ENCODE measurements at places on chromosomes 12 and 14.

DNA sequence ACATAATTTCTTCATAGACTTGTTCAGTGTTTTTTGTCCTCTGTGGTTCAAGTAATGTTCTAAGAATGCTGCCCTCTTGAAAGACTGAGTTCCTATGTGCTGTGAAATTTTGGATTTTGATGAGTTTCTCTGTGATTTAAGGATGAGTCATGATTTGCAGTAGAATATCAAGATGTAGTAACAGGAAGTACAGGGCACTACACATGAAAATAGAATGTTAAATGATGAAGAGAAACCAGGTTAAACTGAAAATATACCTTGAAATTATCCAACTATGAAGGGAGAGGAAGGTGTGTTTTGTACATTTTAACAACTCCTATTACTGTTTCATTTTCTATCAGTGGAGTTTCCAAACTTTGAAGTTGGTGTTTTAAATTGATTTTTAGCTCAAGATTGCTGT is 4.8 kb downstream of the ELK3 start:
- DNase-seq, result peak; percentile 97

- peak; percentile 28 for DNase-seq
These were observed 34.2 kb downstream of the PPM1H start for GRCh38 chr12:62900686-62901272.

DNA sequence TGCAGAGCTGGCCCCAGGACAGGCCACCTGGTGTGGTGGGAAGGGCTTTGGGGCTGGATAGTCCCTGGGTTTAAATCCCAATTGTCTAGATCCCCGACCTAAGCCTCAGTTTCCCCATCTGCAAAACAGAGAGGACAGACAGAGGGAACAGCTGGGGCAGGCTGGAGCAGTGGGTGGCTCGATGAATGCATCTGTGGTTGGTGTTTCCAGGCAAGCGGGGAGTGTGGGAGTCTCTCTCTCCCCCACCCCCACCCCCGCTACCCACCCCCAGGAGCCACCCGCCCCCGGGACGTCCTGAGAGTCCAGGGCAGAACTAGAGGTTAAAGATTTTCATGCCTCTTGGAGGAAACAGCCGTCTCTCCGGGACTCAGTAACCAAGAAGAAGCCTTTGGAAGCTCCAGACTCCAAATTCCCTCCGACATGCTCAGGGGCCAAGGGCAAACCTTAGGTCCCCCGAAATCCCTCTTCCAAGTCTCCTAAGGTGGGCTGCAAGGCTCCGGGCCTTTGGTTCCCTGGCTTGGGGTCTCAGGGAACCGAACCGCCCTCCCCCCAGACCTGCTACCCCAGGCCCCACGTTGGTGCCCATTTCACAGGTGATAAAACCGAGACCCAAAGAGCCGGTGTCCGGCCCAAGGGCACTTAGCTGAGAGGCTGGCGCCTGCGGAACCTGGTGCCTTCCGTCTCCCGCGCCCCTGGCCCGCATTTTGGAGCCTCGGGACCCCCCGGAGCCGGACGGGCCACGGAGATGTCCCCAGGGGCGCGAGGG is 474 bp downstream of the TRPV4 start:
- DNase-seq, result no peak

DNA sequence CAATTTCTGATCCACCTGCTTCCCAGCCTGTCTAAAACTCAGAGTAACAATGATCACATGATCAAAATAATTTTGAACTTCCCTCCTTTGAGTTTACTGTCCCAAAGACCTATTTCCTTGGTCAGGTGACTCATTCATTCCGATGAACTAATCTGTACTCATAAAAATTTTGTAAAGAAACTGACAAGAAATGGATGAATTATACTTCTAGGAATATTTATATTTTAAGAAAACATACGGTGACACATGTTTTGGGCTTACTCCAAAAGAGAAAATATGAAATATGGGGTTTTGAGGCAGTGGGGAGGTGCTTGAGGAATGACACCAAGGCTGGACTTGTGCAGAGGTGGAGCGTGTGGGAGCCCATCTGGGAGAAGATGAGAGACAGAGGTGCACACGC is 42.0 kb downstream of the GUCY2C start:
- no peak for DNase-seq

- no peak for DNase-seq
These were observed 791.7 kb downstream of the AACS start for GRCh38 chr12:125856896-125857295.

DNA sequence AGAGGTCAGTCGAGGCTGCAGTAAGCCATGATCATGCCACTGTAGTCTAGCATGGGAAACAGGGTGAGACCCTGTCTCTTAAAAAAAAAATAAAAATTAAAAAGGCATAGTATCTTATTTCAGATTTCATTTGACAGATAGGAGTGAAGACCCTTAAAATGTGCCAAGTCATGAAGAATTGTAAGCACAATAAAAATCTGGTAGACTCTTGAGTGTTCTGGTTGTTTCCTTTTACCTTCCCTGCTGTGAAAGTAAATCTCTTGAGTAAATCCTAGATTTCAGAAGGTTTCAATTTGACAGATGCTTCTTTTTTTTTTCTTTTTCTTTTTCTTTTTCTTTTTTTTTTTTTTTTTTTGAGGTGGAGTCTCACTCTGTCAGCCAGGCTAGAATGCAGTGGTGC is 109.0 kb downstream of the ESR2 start:
- no peak for DNase-seq

DNA sequence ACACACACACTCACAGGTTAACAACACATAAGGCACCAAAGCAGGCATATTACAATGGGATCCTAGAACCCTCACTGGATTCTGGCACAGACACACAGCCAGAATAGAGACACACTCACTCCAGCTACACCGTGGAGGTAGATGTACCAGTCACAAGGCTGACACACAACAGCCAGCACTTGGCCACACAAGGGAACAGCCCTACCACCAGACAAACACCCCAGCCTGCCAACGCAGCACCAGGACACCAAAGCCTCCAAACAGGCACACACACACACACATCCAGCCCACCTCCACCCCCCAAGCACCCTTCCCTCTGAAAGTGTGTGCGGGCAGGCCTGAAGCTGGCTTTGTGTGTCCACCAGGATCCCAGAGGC is 10.9 kb upstream of the ITGB7 start:
- DNase-seq, result peak; percentile 36

GRCh38 chr14:102097441-102098135 is 10.7 kb upstream of the HSP90AA1 start:
- no peak for DNase-seq

DNA sequence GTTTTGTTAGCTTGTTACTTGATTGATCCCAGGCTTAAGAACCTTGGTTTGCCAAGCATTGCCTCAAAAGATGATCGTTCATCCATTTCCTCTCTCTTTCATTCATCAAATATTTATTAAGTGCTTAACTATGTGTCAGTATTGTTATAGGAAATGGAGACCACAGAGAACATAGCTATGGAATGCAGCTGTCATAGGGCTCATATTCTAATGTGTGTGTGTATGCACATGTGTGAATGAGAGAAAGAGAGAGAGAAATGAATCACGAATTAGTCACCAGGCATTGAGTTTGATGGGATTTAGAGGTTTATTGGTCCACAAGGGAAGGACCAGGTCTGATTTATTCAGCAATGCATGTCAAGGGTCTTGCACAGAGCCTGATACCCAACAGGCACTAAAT is 71.0 kb upstream of the FBXO21 start:
- DNase-seq, result peak; percentile 97

- no peak for DNase-seq
These were observed 108.7 kb downstream of the GAS2L3 start for GRCh38 chr12:100682178-100682577.

GRCh38 chr14:49220492-49220891 is 365.7 kb downstream of the RPS29 start:
- DNase-seq, result no peak

- no peak for DNase-seq
These were observed 115.6 kb downstream of the LRIG3 start for GRCh38 chr12:58804749-58805148.

GRCh38 chr12:131381716-131382430 is 329.0 kb upstream of the SFSWAP start:
- DNase-seq, result no peak

GRCh38 chr14:90782892-90783291 is 33.3 kb downstream of the TTC7B start:
- no peak for DNase-seq

DNA sequence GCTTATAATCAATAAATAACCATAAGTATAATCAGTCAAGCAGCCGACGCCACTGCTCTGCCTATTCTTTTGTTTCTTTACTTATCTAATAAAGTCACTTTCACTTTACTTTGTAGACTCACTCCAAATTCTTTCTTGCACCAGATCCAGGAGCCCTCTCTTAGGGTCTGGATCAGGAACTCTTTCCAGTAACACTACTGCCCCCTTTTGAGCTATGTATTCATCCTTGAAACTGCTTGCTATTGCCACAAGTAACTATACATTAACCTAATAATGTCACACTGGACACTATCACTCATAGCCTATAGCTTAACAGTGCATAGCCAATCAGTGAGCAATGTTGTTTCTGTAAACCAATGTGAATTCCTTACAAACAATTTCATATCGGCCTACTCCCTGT is 2.8 kb upstream of the NID2 start:
- no peak for DNase-seq

DNA sequence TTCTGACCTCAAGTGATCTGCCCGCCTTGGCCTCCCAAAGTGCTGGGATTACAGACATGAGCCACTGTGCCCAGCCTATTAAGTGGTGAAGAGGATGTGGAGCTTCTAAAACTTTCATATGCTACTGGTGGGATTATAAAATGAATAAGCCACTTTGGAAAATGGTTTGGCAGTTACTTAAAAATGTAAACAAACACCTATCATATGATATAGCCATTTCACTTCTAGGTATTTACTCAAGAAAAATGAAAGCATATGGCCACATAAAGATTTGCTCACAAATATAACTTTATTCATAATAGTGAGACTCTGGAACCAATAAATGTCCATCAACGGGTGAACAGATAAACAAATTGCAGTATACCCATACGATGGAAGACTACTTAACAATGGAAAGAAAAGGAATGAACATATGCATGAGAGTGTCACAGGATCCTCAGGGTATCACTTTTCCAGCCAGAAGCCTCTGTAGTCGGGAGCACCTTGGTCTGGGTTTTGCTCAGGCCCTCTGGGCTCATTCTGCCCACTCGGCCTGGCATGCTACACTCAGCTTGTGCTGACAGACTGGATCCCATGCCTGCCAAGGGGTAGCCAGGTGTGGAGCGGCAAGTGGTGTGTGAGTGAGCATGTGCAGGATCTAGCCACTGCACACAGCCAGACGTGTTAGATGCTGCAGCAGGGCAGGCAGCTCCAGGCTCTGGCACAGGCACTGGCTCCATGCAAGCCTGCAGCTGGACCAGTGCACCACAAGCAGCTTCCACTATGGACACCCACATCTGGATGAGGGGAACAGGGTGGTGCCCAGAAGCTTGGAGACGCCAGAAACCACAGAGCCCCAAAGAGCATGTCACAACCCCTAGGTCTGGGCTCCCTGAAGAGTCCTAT is 213.2 kb upstream of the DIO3 start:
- DNase-seq, result no peak

DNA sequence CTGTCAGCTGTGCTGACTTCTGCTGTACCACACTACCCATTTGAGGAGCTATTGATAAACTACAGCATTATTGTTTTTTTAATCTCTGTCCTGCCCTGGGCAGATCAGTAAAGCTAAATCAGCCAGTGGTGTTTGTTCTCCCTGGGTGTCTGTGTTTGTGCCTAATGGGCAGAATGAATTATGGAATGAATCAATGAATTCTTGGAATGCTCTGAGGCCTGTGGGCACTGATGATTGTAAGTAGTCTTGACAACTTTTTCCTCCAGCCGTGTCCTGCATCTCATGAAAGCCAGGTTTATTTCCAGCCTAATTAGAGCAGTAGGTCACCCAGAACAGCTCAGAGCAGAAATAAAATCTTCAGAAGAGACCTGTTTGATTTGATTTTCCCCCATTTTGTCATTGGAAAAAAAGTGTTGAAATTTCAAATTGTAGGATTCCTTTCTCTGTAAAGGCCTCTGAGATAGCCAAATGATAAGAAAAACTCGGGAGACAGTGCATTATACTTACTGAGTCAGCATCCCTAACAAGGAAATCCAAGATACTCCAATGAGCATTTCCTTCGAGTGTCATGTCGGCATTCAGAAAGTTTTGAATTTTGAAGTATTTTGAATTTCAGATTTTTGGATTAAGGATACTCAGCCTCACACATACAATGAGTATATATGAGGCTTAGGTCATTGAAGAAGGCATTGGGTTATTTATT is 19.4 kb upstream of the EVL start:
- no peak for DNase-seq

DNA sequence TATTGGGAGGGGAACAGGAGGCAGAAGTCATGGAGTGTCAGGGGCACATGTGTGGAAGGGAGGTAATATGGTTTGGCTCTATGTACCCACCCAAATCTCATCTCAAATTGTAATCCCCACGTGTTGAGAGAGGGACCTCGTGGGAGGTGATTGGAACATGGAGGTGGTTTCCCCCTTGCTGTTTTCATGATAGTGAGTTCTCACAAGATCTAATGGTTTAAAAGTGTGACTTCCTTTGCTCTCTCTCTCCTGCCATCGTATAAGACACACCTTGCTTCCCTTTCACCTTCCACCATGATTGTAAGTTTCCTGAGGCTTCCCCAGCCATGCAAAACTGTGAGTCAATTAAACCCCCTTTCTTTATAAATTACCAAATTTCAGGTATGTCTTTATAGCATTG is 41.6 kb upstream of the CDK17 start:
- no peak for DNase-seq

- DNase-seq, result no peak
These were observed 39.3 kb upstream of the ACSM4 start for GRCh38 chr12:7264538-7264937.

- peak; percentile 93 for DNase-seq
These were observed 183.1 kb downstream of the TMTC3 start for GRCh38 chr12:88325076-88325815.

GRCh38 chr14:22888662-22889061 is 5.6 kb downstream of the REM2 start:
- DNase-seq, result no peak

DNA sequence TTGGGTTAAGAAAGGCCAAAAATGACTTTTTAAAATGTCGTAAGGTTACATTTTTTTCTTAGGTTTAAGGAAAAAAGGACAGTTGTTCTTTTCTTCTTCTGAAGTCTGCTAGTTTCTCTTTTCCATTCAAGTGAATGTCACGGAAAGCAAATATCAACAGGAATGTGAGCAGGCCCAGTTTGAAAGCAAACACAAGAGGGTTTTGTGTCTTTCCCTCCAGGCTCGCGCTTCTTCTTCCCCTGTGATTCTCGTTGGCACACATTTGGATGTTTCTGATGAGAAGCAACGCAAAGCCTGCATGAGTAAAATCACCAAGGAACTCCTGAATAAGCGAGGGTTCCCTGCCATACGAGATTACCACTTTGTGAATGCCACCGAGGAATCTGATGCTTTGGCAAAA is 85.4 kb downstream of the LRRK2 start:
- no peak for DNase-seq

GRCh38 chr14:81625343-81625742 is 91.7 kb upstream of the SEL1L start:
- DNase-seq, result no peak

GRCh38 chr12:33628087-33628486 is 188.5 kb upstream of the SYT10 start:
- DNase-seq, result no peak
